CD4-positive, CD25-positive, alpha-beta regulatory T cell (primary cell): ENCODE measurements at places on chromosomes 5 and 9. TPM values are rescaled to one million over a fixed set of nuclear protein-coding genes. Genes with fewer than 3 reads are reported as not detected.

DNA sequence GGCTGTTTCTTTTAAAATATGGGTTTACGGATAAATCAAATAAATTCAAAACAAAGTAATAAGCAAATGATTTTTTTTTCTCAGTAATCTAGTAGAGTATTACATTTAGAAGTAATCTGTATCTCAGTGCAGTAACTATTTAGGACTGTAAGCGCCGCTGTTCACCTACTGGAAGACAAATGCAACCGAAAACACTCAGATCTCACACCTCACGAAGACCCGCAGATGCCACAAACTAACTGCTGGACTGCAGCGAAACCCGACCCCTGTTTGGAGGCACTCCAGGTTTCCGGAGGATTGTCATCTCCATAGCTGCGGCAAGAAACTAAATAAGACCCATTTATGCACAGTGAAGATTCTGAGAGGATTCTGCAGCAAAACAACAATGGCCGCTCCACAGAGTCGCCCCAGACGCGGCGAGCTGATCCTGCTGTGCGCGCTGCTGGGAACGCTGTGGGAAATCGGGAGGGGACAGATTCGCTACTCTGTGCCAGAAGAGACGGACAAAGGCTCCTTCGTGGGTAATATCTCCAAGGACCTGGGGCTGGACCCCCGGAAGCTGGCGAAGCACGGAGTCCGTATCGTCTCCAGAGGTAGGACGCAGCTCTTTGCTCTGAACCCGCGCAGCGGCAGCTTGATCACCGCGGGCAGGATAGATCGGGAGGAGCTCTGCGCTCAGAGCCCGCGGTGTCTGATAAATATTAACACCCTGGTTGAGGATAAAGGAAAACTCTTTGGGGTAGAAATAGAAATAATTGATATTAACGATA lies at the start of gene PCDHGA8:
PCDHGA8 (plus strand) TSS at position 205 of the 770 bp plus-strand sequence; CDS start at position 386, 181 bp downstream.
- DNase-seq, result no peak
- H3K36me3 ChIP-seq, result no peaks in the 10 kb centered on the region
- H3K27ac ChIP-seq, result no peak within 1 kb of the TSS
- no peaks in the 10 kb centered on the region for H3K4me1 ChIP-seq
- H3K4me3 ChIP-seq, result no peak within 1 kb of the TSS
- H3K27me3 ChIP-seq, result peaks cover 26% of the 10 kb centered on the region

GADD45G gene
- 15.7 TPM for total RNA-seq

GRCh38 chr9:104025104-104025503 lies 69.0 kb upstream of the SMC2 start:
- H3K27me3 ChIP-seq, result no peaks in the 10 kb centered on the region
- H3K27ac ChIP-seq, result no peak overlapping the region
- no peaks in the 10 kb centered on the region for H3K4me1 ChIP-seq
- H3K4me3 ChIP-seq, result no peak overlapping the region

GRCh38 chr5:77971776-77972468 lies 195.8 kb upstream of the TBCA start:
- H3K4me1 ChIP-seq, result peaks cover 14% of the 10 kb centered on the region
- peak; percentile 5 for DNase-seq
- no peaks in the 10 kb centered on the region for H3K36me3 ChIP-seq
- H3K27ac ChIP-seq, result no peak overlapping the region
- no peak overlapping the region for H3K4me3 ChIP-seq
- peaks cover 40% of the 10 kb centered on the region for H3K27me3 ChIP-seq

SLC45A2 gene
- not detected for total RNA-seq

GRCh38 chr9:105059252-105059651 lies 131.3 kb upstream of the ABCA1 start:
- DNase-seq, result no peak
- no peak overlapping the region for H3K27ac ChIP-seq
- H3K4me1 ChIP-seq, result no peaks in the 10 kb centered on the region
- no peak overlapping the region for H3K4me3 ChIP-seq
- no peaks in the 10 kb centered on the region for H3K27me3 ChIP-seq

KIF12 gene
- not detected for total RNA-seq

DNA sequence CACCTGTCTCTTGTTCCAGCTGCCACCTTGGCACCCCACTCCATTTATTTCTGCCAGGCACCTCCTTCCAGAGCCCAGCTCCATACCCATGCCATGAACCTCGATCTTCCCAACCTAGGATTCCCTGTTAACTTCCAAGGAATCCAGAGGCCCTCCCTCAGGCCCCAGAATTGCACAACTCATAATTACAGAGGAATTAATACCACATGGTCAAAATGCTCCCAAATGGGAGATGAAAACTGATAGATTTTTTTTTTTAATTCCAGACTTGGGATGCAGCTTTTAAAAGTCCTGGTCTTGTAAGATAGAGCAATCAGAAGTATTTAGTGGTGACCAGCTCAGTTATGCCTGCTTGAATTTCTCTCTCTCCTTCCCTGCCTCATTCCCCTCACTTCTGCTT lies 96.2 kb upstream of the CCDC112 start:
- H3K27me3 ChIP-seq, result no peaks in the 10 kb centered on the region
- no peak for DNase-seq
- H3K36me3 ChIP-seq, result no peaks in the 10 kb centered on the region
- H3K4me1 ChIP-seq, result no peaks in the 10 kb centered on the region
- no peak overlapping the region for H3K27ac ChIP-seq
- H3K4me3 ChIP-seq, result no peak overlapping the region

- no peak overlapping the region for H3K27ac ChIP-seq
- no peaks in the 10 kb centered on the region for H3K36me3 ChIP-seq
- H3K4me3 ChIP-seq, result no peak overlapping the region
- no peaks in the 10 kb centered on the region for H3K27me3 ChIP-seq
- DNase-seq, result no peak
Observed at GRCh38 chr9:131031642-131032005, 22.6 kb downstream of the LAMC3 start.

PCDHB11 gene
- not detected for total RNA-seq

DNA sequence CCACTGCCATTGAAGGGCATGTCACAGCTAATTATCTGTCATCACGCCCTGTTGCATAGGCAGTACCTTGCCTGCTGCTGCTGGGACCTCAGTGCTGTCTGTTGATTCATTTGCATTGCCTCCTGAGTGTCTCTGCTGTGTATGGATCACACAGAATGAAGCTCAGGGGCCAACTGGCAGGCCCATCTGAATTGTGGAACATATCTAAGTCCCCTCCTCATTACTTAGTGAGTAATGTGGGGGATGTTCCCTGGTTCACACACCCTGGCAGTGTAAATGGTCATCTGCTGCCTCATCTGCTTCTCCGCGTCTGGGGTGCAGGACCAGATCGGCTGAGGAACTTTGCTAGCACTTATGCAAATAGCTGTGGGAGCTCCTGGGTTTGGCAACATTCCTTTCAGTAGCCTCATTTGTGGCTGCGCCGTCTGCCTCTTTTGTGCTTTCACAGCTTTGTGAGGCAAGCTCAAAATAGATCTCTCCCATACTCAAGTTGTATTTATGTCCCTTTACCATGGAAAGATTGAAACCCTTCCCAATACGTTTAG lies 25.4 kb downstream of the TYRP1 start:
- H3K4me3 ChIP-seq, result no peak overlapping the region
- H3K27ac ChIP-seq, result no peak overlapping the region

LTC4S gene
- 2.8 TPM for total RNA-seq

GRCh38 chr5:14105718-14106410 lies 37.3 kb upstream of the TRIO start:
- no peak overlapping the region for H3K27ac ChIP-seq
- no peaks in the 10 kb centered on the region for H3K4me1 ChIP-seq
- DNase-seq, result no peak
- H3K4me3 ChIP-seq, result no peak overlapping the region

GRCh38 chr5:162037431-162037830 lies 30.1 kb upstream of the GABRG2 start:
- H3K4me3 ChIP-seq, result no peak overlapping the region
- H3K36me3 ChIP-seq, result no peaks in the 10 kb centered on the region

DNA sequence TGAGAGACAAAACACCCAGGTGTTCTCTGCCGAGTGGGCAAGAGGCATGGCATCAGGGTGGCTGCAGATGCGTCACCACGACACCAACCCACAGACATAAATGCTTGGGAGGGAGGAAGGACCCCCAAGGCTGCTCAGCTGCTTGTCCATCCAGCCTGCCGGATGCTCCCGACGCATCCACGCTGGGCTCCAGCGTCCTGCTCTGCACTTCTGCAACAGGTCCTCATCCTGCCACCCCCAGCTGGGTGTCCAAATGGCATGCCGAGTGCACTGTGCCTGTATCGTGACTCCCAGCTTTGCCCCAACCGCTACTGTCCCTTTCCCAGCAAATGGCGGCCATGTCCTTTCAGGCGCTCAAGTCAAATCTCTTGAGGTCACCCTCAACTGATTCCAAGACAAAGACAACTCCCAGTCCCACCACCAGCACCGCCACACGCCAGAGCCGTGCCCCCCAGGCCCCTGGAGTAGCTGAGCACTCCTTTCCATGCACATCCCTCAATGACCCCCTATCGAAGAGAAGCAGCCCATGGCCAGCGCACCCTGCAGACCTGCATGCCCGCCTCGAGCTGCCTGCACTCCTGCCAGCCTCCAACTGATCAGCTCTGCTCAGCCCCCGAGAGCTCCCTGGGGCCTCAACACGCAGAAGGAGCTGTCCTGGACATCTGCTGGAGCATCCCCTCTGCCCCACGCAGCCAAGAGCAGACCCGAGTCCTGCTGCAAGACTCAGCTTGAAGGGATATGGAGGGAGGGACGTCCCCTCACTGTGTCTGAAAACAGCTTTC lies 116.7 kb downstream of the ROR2 start:
- DNase-seq, result no peak
- no peak overlapping the region for H3K27ac ChIP-seq
- no peaks in the 10 kb centered on the region for H3K36me3 ChIP-seq

DNA sequence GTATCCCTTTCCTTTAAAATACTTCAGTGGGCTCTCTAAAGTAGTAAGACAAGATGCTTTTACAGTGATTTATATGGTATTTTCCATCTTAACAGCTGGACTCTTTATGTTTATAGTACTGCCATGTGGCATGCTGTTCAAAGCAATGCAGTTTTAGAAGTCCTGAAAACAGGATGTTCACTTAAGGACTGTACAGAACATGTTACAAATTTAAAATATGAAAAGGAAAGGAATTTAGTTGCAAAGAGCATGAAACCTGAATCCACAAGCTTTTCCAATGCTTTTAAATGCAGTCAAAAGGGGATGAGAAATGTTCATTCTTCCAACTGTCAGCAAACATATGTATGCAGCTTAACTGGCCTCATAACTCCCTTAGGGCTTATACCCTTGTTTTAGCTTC lies 580.2 kb downstream of the EFNA5 start:
- no peak overlapping the region for H3K27ac ChIP-seq
- no peak overlapping the region for H3K4me3 ChIP-seq
- H3K27me3 ChIP-seq, result no peaks in the 10 kb centered on the region

HCN1 gene
- not detected for total RNA-seq

DNA sequence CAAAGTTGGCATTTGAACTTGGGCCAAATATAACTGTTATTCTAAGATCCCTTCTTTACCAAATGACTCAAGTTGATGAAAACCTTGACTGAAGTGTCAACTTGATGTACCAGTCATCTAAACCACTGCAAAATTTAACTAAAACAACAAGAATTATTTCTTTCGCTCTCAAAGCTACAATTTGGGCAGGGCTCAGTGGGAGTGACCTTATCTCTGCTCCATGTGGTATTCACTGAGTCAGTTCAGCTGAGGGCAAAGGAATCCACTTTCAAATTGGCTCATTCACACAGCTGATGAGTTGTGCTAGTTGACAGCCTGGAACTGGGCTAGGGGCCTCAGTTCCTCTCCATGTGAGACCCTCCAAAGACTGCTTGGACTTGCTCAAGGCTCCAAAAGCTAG lies 166.3 kb downstream of the RORB start:
- H3K27ac ChIP-seq, result no peak overlapping the region
- no peaks in the 10 kb centered on the region for H3K36me3 ChIP-seq
- H3K4me3 ChIP-seq, result no peak overlapping the region
- no peak for DNase-seq

- H3K4me3 ChIP-seq, result no peak overlapping the region
- H3K27me3 ChIP-seq, result peaks cover 2% of the 10 kb centered on the region
- H3K4me1 ChIP-seq, result no peaks in the 10 kb centered on the region
- no peak for DNase-seq
- no peak overlapping the region for H3K27ac ChIP-seq
Observed at GRCh38 chr5:148623741-148624140, 30.6 kb downstream of the HTR4 start.

FAM78A gene
- total RNA-seq, result 95.6 TPM

SMC2 gene
- total RNA-seq, result 6.5 TPM

- no peaks in the 10 kb centered on the region for H3K27me3 ChIP-seq
- no peak overlapping the region for H3K4me3 ChIP-seq
- no peaks in the 10 kb centered on the region for H3K4me1 ChIP-seq
- no peak overlapping the region for H3K27ac ChIP-seq
Observed at GRCh38 chr9:2816476-2817141, 27.3 kb downstream of the PUM3 start.

- no peak overlapping the region for H3K27ac ChIP-seq
- no peak for DNase-seq
- H3K4me3 ChIP-seq, result no peak overlapping the region
- H3K4me1 ChIP-seq, result no peaks in the 10 kb centered on the region
Observed at GRCh38 chr5:135864503-135865435, 30.3 kb downstream of the SLC25A48 start.

DNA sequence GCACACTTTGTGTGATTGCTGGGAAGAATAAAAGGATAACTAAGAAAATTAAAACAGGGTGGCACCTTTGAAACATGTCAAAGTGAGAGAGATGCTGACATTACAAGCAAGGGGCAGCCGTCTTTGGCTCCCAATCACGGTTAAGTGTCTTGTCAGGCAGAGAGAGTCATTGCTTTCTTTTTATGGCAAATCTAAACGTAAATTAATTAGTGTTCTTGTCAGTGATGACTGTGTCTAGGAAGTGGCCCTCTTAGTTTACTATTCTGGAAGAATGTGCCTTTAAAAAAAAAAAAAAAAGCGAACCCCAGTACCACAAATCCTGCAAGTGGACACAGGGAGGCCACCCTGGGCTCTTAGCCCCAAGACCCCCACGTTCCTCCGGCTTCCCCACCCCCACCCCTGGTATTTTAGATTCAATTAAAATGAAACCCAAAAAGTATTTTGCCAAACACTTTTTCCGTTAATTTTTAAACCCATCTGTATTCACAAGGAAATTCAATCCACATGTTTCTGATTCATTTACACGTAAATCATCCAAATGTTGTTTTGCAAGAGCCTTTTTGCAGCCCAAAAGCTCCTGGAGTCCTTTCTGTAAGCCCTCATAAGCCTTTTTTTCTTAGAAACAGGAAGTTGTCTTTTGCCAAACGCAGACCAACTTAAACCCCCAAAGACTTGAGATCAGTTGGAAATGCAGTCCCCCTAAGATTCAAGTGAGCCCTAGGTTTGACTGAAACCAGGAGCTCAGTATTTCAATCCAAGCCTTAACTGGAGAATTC lies 399.3 kb downstream of the EBF1 start:
- peaks cover 4% of the 10 kb centered on the region for H3K27me3 ChIP-seq
- H3K27ac ChIP-seq, result no peak overlapping the region
- no peaks in the 10 kb centered on the region for H3K36me3 ChIP-seq
- no peaks in the 10 kb centered on the region for H3K4me1 ChIP-seq

DNA sequence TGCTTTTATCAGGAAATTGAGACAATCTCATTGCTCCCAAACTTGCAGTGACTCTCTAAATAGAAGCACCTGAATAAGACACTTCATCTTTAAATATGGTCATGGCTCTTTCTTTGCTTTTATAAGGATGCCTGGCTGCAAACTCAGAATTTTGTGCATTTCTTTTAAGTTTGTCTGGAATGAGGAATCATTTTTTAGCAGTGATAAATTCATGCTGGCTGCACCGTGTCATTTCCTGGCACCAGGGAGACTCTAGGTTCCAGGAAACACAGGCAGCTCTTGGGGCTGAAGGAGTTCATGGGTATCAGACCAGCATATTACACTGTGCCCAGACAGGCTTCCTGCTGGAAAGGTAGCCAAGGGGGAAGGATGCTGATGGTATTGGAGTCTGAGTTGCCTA lies 109.9 kb downstream of the NUDT12 start:
- H3K36me3 ChIP-seq, result no peaks in the 10 kb centered on the region
- no peak overlapping the region for H3K4me3 ChIP-seq
- no peaks in the 10 kb centered on the region for H3K4me1 ChIP-seq

NSD1 gene
- total RNA-seq, result 125 TPM
